ENCODE measurements at places on chromosomes 4 and X. TPM values are rescaled to one million over a fixed set of nuclear protein-coding genes. Genes with fewer than 3 reads are reported as not detected.

Gene ZNF157
- total RNA-seq, result not detected

Gene ARL9
- 0.55 TPM for total RNA-seq

Gene MXD4
- total RNA-seq, result 22.8 TPM

Gene GLRB
- total RNA-seq, result 5.3 TPM

Gene TMPRSS11D
- total RNA-seq, result not detected

Gene S100G
- total RNA-seq, result not detected

Gene PASD1
- not detected for total RNA-seq

Gene BMP2K
- total RNA-seq, result 68.7 TPM

Gene KLB
- not detected for total RNA-seq

Gene GUCY1A1
- total RNA-seq, result 4.1 TPM

Gene LONRF3
- 79.1 TPM for total RNA-seq

Gene ERVMER34-1
- total RNA-seq, result 3.0 TPM

Gene PKD2
- total RNA-seq, result 209 TPM

Measured in stomach (tissue), 19 donors.